Hematopoietic multipotent progenitor cell treated with erythropoietin and hydrocortisone succinate and interleukin-3 and kit ligand, for 17 days (in vitro differentiated cells): ENCODE measurements at places on chromosomes 7 and 10.

- peak; percentile 76 for DNase-seq
These were observed 6.2 kb upstream of the RRP12 start for GRCh38 chr10:97407211-97407951.

DNA sequence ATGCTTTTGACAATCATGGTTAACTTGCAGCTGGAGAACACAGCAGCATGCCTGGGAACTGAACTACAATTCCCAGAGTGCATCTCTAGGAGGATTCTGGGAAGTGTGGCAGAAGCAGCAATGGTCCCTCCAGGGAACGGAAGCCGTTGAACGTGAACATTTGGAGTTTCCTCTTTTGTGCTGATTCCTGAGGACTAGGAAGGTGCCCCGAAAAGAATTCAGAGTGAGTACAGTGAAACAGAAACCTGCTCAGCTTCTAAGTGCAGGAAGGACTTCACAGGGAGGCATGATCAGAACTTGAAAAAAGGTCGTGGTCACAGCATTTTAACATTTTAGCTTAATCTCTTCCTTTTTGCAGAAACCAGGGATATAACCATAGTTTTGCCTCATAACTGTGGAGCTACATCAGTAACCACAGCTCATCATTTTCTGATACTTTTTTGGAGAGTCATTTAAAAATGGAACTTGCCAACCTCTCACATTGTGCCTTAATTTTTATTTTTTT lies at the start of gene NUDT13:
Gene NUDT13, plus strand, starts transcription at position 111 of the 505 bp plus-strand sequence. CDS start 3,911 bp downstream, outside the sequence.
- peak; percentile 31 for DNase-seq

DNA sequence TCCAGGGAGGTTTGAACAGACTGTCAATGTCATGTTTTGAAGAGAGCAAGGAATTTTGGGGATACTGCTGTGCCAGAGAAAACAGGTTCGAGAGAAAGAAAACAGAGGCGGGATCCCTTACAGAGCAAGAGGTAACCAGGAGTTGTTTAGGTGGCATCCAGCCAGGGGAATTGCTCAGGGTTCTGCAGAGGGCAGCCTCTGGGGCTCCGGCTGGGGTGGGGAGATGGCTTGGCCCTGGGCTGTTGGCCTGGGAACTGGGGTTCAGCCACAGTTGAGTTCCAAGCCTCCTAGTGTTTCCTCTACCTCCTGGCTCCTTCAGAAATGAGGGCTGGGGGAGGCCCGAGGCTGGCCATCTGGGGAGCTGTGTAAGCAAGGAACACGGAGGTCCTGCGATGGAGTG lies 68.0 kb downstream of the CAMK1D start:
- no peak for DNase-seq

GRCh38 chr10:86285136-86285790 lies 81.3 kb downstream of the GRID1 start:
- no peak for DNase-seq

DNA sequence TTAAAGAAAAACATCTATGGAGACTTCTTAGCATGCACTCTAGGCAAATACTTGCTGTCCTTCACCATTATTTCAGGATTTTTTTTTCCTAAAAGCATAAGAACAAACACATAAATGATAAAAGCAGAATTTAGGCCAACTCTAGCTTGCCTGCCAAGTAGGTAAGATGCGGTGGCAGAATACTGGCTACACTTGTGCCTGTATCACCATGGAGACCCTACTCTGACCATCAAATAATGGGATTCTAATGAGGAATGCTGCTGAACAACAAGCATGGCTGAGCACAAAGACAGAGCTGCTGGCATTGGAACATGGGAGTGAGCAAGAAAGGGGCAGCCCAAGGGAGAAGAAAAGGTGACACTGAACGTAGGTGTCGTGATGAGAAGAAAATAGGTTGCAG lies 18.5 kb upstream of the TAS2R40 start:
- no peak for DNase-seq

GRCh38 chr10:44512431-44513022 lies 127.6 kb upstream of the CXCL12 start:
- no peak for DNase-seq

- no peak for DNase-seq
These were observed 154.5 kb downstream of the TMEM168 start for GRCh38 chr7:112635742-112636141.

GRCh38 chr10:76779796-76780301 lies 857.8 kb downstream of the KCNMA1 start:
- no peak for DNase-seq

- no peak for DNase-seq
These were observed 255.3 kb downstream of the ELFN1 start for GRCh38 chr7:1925349-1925748.

- no peak for DNase-seq
These were observed 29.4 kb upstream of the PNLIPRP3 start for GRCh38 chr10:116398224-116398623.

DNA sequence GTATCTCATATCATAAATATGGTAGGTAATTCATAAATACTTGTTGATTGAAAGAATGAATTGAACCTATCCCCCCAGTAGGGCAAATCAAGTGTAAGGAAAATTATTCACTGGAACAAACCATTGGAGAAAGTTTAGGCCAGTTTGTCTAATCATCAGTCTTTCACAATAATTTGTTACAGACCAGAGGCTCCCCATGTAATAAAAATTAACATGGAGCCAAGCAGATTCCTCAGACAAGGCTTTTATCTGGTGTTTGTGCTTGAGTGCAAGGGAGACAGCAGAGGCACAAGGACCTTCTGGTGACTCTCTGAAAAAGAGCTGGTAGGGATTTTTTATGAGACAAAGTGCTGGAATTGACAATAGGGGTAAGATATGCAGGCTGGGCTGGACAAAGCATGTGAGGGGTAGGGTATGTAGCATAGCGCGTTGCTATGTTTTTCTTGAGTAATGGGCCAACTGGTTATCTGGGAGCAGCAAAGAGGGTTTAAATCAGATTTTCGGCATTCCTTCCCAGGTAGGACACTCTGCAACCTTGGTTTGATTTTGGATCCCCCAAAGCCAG lies 7.8 kb upstream of the PANK1 start:
- DNase-seq: no peak

GRCh38 chr10:89431977-89432376 lies 17.6 kb downstream of the IFIT5 start:
- DNase-seq: no peak

DNA sequence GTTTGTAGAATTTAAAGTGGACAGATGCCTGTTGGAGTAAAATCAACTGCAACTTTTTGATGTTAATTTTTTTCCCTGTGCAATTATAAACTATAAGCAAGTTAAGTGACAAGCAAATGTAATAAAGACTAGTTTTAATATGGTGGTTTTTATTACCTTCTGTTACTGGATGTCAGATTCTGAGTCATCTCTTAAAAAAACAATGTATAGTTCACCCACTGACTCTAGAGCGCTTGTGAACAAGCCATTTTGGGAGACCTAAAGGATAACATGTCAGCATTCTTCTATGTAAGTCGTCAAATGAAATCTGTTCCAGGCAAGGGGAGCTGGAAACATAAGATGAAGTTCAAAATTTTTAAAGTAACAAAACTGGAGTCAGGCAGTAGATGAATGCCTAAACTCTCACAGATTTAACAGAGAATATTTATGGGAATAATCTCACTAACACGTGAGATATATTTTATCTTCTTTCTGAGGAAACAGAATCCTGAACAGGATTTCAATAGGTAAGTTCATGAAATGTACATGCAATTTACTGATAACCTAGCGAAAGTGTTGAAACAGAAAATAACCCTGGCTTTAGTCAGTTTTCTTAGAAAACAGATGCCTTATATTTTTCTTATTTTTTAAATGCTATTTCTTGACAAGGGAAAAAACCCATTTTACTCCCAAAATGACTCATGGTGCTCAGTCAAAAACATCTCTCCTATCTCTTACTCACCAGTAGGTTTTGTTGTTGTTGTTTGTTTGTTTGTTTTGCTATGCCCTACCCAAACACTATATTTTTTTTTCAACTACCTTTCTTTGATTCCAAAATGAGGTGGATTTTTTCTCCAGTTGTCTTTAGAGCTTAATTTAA lies 91.7 kb downstream of the SLC39A12 start:
- DNase-seq: no peak

DNA sequence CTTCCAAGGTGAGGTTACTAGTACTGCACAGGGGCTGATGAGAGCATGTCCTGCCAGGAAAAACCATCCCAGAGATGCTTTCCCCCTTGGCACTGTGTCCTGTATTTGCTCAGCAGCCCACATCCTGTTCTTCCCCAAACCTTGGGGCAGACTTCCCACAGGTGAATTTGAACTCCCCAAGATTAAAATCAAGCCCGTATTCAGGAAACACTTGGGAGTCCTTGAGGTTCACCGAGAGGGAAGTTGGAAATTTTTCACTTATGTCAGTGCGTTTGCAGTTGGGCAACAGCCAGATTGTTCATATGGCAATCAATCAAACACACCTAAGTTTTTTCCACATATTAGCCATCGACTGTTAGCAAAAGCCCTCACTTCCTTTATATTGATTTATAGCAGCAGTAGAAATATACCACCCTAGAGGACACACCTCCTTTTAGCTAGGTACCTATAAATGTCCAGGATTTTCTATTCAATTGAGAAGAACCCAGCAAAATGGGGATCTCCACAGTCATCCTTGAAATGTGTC lies at the start of gene DMBT1:
Gene DMBT1, plus strand, starts transcription at position 476 of the 526 bp plus-strand sequence. Its CDS starts 17 bp downstream, at position 493.
- DNase-seq: no peak

GRCh38 chr7:51314726-51315125 lies 1.9 kb downstream of the COBL start:
- DNase-seq: no peak

DNA sequence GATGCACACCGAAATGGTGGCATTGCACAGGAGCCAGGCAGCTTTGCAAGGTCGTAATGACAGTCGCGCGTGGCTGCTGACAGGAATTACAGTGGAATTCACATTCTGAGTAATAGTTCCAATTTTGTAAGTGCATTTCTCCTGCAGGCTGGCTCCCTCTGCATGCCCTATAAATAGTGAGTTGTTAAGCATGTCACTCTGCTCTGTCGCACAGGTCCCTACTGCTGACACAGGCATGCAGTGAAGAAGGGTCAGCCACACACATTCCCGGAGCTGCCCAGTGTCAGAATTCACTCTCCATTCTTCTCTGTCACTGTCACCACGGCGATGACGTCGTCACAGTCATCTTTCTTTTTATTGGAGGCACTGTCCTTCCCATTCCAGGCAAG lies 49.2 kb upstream of the SHH start:
- no peak for DNase-seq

- DNase-seq: no peak
These were observed 1.5 kb upstream of the LRRC4 start for GRCh38 chr7:128032605-128033235.

DNA sequence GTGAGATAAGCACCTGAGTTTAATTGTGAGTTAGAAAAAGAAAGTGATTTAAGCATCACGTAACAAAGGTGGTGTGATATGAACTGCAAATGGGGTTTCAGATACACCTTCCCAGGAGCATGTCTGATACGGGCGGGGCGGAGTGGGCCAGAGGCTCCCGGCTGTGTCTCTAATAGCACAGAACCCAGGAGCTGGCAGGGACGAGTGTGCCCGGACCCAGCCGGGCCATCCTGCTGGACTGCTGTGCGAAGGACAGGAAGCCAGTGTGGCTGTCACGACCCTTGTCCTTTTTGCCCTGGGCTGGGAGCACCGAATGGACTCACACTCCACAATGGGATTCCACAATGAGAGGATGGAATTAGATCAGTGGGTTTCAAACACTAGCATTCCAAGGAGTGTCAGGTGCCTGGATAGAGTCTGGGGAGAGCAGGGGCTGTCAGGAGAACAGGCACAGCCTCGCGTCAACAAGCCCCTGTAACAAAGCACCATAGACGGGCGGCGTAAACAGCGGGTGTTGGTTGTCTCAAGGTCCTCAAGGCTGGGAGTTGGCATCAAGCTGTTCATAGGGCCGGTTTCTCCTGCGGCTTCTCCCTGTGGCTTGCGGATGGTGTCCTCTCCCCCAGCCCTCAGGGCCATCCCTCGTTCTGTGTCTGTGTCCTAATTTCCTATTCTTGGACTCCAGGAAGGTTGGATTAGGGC lies 242.6 kb upstream of the PITRM1 start:
- no peak for DNase-seq

DNA sequence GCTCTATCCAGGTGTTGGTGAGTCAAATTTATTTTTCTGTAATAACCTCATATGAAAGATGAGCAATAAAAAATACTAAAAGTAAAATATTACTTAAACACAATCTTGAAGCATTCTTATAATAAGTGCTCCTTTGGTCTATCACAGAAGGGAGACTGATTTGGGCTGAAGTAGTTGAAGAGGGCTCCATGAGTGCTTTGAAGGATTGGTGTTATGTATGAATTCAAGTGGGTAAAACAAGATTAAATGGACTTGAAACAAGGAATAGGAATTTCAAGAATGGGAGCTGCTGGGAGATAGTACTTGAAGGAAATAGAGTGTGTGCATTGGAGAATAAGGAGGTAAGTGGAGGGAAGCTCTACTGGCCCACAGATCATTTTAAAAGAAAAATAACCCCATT lies 7.3 kb upstream of the OR2A2 start:
- no peak for DNase-seq

- no peak for DNase-seq
These were observed 57.0 kb upstream of the ARL4A start for GRCh38 chr7:12630513-12630819.

DNA sequence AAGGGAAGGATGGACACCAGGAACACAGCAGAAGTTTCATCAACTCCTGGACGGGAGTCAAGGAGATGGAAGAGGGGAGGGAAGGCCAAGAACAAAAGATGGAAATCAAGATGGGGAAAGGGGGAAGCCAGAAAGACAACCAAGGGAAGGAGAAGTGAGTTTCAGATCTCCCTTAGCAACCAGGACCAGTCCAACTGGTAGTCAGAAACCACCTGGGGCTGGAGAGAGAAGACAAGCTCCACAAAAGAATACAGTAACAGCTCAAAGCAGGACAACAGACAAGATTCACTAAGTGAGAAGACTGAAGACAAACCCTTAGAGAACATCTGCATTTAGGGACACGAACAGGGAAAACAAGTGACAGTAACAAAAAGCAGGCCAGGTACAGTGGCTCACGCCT lies 30.6 kb downstream of the CDCA7L start:
- DNase-seq: no peak

GRCh38 chr10:34249634-34250033 lies 565.5 kb downstream of the PARD3 start:
- no peak for DNase-seq

- DNase-seq: no peak
These were observed 109.8 kb upstream of the ELMO1 start for GRCh38 chr7:37558320-37559096.

DNA sequence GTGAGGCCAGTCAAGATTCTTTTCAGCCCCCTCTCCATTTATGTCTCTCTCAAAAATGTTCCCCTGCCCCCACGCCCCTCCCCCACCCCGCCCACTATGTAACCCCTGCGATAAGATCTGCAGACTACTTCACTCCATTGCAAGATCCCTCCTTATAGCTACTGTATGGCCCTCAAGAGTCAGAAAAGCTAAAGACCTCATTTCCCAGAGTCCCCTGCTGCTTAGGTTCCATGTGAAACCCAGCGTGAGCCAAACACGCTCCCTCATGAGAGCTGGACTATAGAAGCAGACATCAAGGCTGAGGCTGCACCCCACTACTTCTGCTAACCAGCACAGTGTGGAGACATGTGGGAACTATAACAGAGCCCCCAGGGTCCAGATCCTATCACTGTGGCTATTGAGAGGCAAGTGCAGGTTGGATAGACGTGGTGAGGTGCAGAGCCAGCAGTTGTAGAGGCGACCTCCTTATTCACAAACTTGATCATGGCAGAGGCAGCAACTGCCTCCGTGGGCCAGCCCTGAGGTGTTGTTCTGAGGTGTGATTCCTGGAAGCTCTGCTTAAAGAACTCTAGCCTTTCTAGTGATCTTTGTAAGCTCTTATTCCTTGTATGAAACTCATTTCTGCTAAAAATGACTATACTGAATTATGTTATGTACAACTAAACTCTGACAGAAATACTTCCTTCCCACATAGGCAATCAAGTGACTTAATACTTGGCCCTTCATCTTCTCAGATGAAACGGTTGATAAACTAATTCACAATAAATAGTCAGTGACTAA lies 117.0 kb upstream of the ARID5B start:
- DNase-seq: no peak
